ENCODE measurements at places on chromosomes 1 and 21.

- DNase-seq, result no peak
These were observed 37.5 kb upstream of the RIPK4 start for GRCh38 chr21:41804381-41804780.

DNA sequence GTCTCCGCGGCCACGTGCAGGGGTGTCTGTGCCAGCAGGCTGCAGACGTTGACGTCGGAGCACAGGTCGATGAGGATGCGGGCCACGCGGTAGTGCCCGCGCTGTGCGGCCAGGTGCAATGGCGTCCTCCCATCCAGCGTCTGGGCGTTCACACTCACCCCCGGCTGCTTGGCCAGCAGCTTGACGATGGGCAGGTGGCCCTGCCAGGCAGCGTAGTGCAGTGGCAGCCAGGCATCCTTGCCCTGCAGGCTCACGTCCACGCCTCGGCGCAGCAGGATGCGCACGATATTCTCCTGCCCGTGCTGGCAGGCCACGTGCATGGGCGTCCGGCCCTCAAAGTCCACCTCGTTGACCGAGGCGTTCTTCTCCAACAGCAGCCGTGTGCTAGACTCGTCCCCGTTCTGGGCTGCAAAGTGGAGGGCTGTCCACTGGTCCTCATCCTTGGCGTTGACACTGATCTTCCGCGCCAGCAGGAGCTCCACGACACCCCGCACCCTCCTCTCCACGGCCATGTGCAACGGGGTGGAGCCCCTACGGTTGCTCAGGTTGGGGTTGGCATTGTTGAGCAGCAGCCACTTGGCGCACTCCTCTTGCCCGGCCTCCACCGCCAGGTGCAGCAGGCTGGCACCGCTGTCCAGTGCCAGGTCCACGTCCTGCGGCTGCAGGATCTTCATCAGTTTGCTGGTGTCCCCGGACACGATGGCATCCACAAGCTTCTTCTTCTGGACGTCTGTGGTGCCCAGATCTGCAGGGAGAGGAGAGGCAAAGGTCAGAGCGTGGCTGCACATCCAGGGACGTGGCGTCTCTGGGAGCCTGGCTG lies 25.4 kb downstream of the RIPK4 start:
- peak; percentile 7 for DNase-seq

DNA sequence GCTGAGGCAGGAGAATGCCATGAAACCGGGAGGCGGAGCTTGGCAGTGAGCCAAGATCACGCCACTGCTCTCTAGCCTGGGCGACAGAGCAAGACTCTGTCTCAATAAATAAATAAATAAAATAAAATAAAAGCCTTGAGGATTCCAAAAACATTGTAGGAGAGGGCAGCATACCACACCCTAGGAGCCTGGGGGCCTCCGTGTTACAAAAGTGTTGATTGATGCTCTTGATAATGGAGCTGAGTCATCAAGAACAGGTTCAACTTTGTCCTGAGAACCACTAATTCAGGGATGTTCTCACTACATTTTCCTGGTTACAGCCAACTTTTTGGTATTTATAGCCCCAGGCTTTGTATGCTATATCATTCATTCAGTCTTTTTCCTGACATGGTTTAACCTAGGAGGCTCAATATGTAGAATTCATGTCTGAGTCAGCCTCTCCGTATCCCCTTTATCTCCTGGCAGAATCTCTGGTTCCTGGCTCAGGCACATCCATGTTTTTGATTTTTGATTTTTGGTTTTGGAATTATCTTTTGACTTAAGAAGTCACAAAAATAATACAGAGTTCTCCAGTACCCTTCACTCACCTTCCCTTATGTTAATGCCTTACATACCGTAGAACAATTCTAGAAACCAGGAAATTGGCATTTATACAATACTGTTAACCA lies 69.4 kb downstream of the LRRC8D start:
- no peak for DNase-seq

DNA sequence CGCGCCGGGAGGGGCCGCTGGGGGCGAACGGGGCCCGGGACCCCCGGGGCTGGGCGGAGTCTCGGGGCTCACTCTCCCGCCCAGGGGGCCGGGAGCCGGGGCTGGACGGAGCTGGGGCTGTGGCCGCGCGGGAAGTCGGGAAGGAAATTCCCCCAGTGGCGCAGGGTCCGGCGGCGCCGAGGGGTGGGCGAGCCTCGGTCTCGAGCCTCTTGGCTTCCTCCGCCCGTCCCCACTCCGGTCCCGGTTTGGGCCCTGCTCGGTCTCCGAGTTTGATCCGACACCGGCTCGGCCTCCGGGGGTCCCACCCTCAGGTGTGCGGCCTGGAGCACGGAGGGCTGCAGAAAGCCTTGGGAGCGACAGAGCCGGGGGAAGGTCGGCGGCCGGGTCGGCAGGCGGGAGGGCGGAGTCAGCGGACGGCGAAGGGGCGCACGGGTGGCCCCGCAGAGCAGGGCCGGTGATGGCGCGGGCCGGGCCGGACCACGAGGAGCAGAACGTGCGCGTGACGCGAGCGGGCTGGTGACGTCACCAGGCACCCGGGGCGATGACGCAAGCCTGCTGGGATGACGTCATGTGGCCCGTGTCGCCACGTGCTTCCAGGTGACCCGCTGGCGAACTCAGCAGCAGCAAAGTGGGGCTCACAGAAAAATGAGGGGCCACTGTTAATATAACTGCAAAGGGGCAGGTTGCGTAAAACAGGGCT lies 610 bp upstream of the HES4 start:
- peak; percentile 91 for DNase-seq

All from right hindlimb (tissue), 1 donor.